ENCODE measurements at places on chromosomes 2 and 18.

- peaks cover 6% of the 10 kb centered on the region for H3K4me1 ChIP-seq
- no peaks in the 10 kb centered on the region for H3K36me3 ChIP-seq
- H3K27ac ChIP-seq = no peak overlapping the region
- H3K27me3 ChIP-seq = no peaks in the 10 kb centered on the region
Measured at GRCh38 chr2:72956936-72957335, 39.6 kb downstream of the EMX1 start.

GRCh38 chr18:13889671-13890070 is 25.7 kb downstream of the MC2R start:
- no peak overlapping the region for H3K27ac ChIP-seq
- DNase-seq = no peak
- H3K36me3 ChIP-seq = no peaks in the 10 kb centered on the region
- peaks cover 3% of the 10 kb centered on the region for H3K4me1 ChIP-seq
- H3K4me3 ChIP-seq = no peak overlapping the region
- H3K27me3 ChIP-seq = no peaks in the 10 kb centered on the region

DNA sequence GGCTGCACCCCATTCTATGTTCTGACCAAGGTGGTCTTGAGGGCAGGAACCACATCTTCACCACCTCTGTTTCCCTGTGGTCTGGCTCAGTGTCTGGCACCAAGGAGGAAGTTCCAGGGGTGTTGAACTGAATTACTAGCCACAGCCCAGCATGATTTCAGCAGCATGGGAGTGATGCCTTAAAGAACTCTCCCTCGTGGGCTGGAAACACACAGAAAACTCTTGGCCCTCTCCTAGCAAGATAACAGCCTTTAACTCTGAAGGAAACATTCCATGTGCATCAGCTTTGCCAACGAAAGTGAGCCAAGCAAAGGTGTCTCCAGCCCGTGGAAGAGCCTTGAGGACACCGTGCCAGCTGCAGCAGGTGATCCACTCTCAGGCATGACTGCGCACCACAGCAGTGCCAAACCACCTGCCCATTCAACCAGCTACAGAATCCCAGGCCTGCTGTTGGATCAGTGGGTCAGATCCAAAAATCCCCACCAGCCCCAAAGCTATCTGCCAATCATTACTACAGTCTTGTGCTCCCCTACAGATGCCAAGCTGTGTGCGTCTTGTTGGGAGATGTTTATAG is 124.8 kb downstream of the TTC32 start:
- H3K4me3 ChIP-seq = no peak overlapping the region
- no peaks in the 10 kb centered on the region for H3K27me3 ChIP-seq
- DNase-seq = no peak
- peaks cover 5% of the 10 kb centered on the region for H3K4me1 ChIP-seq

DNA sequence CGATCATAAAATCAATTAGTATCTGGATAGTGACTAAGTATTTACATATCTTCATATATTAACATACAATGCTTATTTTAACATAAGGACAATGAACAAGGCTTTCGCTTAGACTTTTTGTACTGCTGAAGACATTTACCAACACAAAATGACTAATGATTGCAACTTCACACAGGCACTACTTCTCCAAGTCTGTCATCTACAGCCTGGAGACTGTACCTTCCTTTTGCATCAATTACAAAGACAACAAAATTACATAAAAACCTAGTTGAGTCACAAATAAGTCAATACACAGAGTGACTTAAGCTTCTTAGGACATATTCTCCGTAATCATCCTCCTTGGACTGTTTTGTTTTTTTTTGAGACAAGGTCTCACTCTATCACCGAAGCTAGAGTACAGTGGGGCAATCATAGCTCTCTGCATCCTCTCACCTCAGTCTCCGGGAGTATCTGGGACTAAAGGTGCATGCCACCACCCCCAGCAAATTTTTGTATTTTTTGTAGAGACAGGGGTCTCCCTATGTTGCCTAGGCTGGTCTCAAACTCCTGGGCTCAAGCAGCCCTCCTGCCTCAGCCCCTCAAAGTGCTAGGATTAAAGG is 15.9 kb downstream of the PUM2 start:
- H3K36me3 ChIP-seq = no peaks in the 10 kb centered on the region
- no peak overlapping the region for H3K27ac ChIP-seq
- H3K4me1 ChIP-seq = peaks cover 4% of the 10 kb centered on the region
- H3K4me3 ChIP-seq = no peak overlapping the region
- H3K27me3 ChIP-seq = no peaks in the 10 kb centered on the region
- DNase-seq = no peak

- no peaks in the 10 kb centered on the region for H3K36me3 ChIP-seq
- H3K27me3 ChIP-seq = no peaks in the 10 kb centered on the region
- no peak overlapping the region for H3K27ac ChIP-seq
- DNase-seq = no peak
- no peaks in the 10 kb centered on the region for H3K4me1 ChIP-seq
Measured at GRCh38 chr2:30287190-30287840, 56.0 kb downstream of the LBH start.
